ENCODE measurements at places on chromosomes 12 and 14. TPM values are rescaled to one million over a fixed set of nuclear protein-coding genes. Genes with fewer than 3 reads are reported as not detected.

The LRRK2 gene
- 0.06 TPM for polyA plus RNA-seq

GRCh38 chr12:68963856-68964745, 31.1 kb upstream of the CPM start:
- DNase-seq, result no peak

DNA sequence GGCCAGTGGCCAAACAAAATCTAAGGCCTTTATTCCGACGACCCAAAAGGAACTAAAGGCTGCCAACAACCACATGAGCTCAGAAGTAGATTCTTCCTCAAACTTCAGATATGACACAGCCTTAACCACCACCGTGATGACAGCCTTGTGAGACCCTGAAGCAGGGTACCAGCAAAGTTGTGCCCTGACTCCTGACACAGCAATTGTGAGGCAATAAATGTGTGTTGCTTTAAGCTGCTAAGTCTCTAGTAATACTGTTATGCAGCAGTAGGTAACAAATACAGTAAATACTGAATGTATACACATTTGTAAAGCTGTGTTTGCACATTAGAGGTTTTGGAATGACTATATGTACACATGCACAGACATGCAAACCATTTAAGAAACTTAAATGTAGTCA, 10.7 kb upstream of the SLC6A13 start:
- DNase-seq, result no peak

- no peak for DNase-seq
Measured at GRCh38 chr12:5059358-5059757, 15.7 kb downstream of the KCNA5 start.

The KRT79 gene
- not detected for polyA plus RNA-seq

- DNase-seq, result no peak
Measured at GRCh38 chr12:124517260-124518050, 50.0 kb downstream of the NCOR2 start.

DNA sequence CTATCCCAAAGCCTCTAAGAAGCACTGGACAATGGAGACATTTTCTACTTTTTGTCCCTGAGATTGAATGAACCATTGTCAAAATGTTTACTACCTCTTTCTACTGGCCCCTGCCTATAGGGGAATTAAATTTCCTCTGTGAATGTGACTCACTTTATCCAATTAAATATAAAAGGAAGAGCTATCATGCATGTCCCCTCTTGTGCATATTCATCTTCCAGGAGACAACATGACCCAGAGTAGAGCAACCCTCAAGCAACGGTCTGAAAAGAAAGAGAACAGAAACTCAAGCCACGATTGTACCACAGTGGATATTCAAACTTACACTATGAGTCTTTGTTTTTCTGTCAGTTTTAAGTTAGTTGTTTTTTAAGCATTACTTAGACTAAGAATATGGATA, 938.4 kb upstream of the ATXN7L3B start:
- DNase-seq, result no peak

The NOXRED1 gene
- 0.14 TPM for polyA plus RNA-seq

The CCDC177 gene
- polyA plus RNA-seq, result 1.4 TPM

GRCh38 chr12:29053567-29053966, 95.5 kb upstream of the FAR2 start:
- no peak for DNase-seq

The DNAJC22 gene
- 0.20 TPM for polyA plus RNA-seq

GRCh38 chr14:69284170-69284569, 24.2 kb downstream of the GALNT16 start:
- DNase-seq, result no peak

The PLCZ1 gene
- not detected for polyA plus RNA-seq

The CLEC1B gene
- polyA plus RNA-seq, result not detected

- DNase-seq, result no peak
Measured at GRCh38 chr12:132585177-132585576, 25.2 kb downstream of the LRCOL1 start.

The SRRM4 gene
- 0.35 TPM for polyA plus RNA-seq

DNA sequence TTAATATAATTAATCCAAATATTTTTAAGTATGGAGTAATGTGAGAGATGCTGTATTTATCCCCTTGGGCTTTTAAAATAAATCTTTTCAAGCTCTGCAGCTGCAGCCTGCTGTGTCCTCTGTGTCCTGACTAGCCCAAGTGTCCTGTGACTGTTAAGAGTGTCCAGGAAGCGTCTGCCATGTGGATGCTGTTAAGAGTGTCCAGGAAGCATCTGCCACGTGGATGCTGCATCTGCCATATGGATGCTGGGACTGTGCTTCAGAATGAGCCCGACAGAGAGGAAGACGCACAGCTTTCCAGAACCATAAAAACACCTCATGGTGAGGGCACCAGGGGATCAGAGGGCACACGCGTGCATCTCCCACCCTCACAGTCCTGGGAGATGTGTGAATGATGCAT, 307.2 kb downstream of the ADGRD1 start:
- no peak for DNase-seq

- no peak for DNase-seq
Measured at GRCh38 chr14:33949411-33949893, 1.4 kb downstream of the EGLN3 start.

- no peak for DNase-seq
Measured at GRCh38 chr14:52355016-52355431, 40.9 kb downstream of the PTGER2 start.

GRCh38 chr14:97380539-97380941, 583.4 kb downstream of the VRK1 start:
- no peak for DNase-seq

GRCh38 chr14:72801836-72802587, 91.9 kb downstream of the DPF3 start:
- DNase-seq, result no peak

- no peak for DNase-seq
Measured at GRCh38 chr12:16165506-16165905, 112.0 kb downstream of the SLC15A5 start.

- no peak for DNase-seq
Measured at GRCh38 chr14:32005628-32006027, 71.5 kb upstream of the ARHGAP5 start.

The GZMH gene
- polyA plus RNA-seq, result not detected

GRCh38 chr12:102631274-102631673, 150.9 kb upstream of the IGF1 start:
- no peak for DNase-seq

GRCh38 chr14:93128725-93129459, 13.2 kb upstream of the ITPK1 start:
- no peak for DNase-seq

GRCh38 chr14:102630405-102630804, 38.0 kb downstream of the RCOR1 start:
- no peak for DNase-seq

DNA sequence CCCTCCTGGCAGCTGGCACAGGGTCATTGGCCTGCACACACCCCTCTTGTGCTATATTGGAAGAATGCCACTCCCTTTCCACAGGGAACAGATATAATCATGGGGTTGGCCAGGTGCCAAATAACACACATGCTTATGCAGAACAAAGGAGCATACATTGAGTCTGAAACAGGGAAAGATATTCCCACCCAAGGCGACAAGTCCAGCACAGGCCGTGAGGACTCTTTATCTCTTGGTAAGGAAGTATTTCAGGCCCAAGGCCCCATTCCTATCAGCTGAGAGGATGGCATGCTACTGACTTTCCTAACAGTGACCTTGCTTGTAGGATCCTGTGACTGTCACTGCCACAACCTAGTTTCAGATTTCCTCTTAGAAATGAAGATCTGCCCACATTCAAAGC, 59.0 kb upstream of the STXBP6 start:
- no peak for DNase-seq

DNA sequence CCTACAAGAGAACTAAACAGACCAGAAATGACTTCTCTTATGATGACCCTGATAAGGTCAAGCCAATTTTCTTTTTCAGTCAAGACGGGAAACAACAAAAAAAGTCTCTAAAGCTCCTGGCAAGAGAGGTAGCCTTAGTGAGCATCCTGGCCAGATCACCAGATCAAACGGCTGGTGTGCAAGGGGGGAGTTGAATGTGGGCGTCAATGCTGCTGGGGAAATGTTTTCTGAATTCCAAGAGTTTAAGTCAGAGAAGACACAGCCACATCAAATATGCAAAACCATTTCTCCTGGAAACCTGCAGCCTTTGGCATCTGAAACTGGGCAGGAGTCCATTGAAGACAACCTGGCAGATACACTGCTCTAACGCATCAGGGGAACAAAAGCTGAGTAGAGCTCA, 16.0 kb upstream of the SELPLG start:
- no peak for DNase-seq

GRCh38 chr12:64139021-64139420, 83.1 kb downstream of the KICS2 start:
- DNase-seq, result no peak

The MYO1H gene
- polyA plus RNA-seq, result 0.03 TPM

- no peak for DNase-seq
Measured at GRCh38 chr12:1445807-1446206, 148.6 kb downstream of the FBXL14 start.

The AQP2 gene
- polyA plus RNA-seq, result not detected

The MYO1A gene
- polyA plus RNA-seq, result 0.60 TPM

Data from H1 (cell line).